ENCODE measurements at places on chromosomes 13 and 19. TPM values are rescaled to one million over a fixed set of nuclear protein-coding genes. Genes with fewer than 3 reads are reported as not detected.

MATK gene
- total RNA-seq = 32.3 TPM

CBY2 gene
- not detected for total RNA-seq

CYP4F22 gene
- total RNA-seq = 0.12 TPM

TUBB4A gene
- total RNA-seq = 2.8 TPM

OR7D2 gene
- 0.37 TPM for total RNA-seq

MEDAG gene
- total RNA-seq = not detected

LILRA2 gene
- total RNA-seq = not detected

SHD gene
- total RNA-seq = not detected

TMEM255B gene
- 2.0 TPM for total RNA-seq

ZNF30 gene
- 4.4 TPM for total RNA-seq

KASH5 gene
- not detected for total RNA-seq

NUP62 gene
- total RNA-seq = 217 TPM

ZNF491 gene
- total RNA-seq = 0.12 TPM

UTP14C gene
- 12.2 TPM for total RNA-seq

SCEL gene
- not detected for total RNA-seq

FCAR gene
- not detected for total RNA-seq

ZNF667 gene
- not detected for total RNA-seq

GPATCH1 gene
- total RNA-seq = 11.7 TPM

KIR2DL1 gene
- total RNA-seq = not detected

ZSCAN4 gene
- not detected for total RNA-seq

CDC42EP5 gene
- 0.61 TPM for total RNA-seq

ZNF681 gene
- 2.6 TPM for total RNA-seq

MIA gene
- 0.56 TPM for total RNA-seq

CFAP97D2 gene
- total RNA-seq = not detected

SHISA7 gene
- not detected for total RNA-seq

C2CD4C gene
- 0.07 TPM for total RNA-seq

MUC16 gene
- not detected for total RNA-seq

HRC gene
- total RNA-seq = not detected

SIX5 gene
- 4.3 TPM for total RNA-seq

CD33 gene
- total RNA-seq = 8.7 TPM

BRSK1 gene
- 5.9 TPM for total RNA-seq

APOC1 gene
- total RNA-seq = 2.1 TPM

TMEM59L gene
- total RNA-seq = not detected

VSTM1 gene
- not detected for total RNA-seq

PROSER3 gene
- total RNA-seq = 43.6 TPM

ZNF69 gene
- 0.40 TPM for total RNA-seq

NLRP9 gene
- total RNA-seq = not detected

PEAK3 gene
- total RNA-seq = not detected

KLK3 gene
- not detected for total RNA-seq

OR7C1 gene
- not detected for total RNA-seq

PSPN gene
- 1.5 TPM for total RNA-seq

FFAR1 gene
- 0.14 TPM for total RNA-seq

ZNF99 gene
- not detected for total RNA-seq

Measured in activated CD4-positive, alpha-beta T cell treated with anti-CD3 and anti-CD28 coated beads, Interleukin-2, amount 10 ng/mL, durations not matched to agents 24 days and 14 days (primary cell).